Fibroblast of skin of left biceps (primary cell): ENCODE measurements at places on chromosomes 5 and 9.

DNA sequence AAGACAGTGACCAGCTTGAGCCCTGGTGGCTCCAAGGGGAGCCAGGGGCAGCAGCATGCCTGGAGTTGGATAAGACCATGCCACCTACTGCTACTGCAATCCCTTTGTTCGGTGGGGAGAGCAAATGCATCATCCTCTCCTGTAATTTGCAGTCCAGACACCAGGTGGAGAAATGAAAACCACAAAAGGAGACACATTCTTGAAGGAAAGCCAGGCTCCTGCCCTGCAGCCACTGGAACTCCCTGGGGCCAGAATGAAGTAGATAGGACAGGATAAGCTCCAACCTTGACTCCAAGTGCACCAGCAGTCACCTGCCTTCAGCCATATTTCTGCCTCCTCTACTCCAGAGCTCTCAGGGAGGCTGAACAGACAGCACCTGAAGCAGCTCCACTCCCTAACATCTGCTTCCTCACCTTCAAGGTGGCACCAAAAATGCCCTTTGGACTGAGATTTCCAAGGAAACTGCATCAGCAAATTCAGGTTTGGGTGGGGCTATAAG is 65.1 kb upstream of the IQGAP2 start:
- DNase-seq: peak; percentile 15

DNA sequence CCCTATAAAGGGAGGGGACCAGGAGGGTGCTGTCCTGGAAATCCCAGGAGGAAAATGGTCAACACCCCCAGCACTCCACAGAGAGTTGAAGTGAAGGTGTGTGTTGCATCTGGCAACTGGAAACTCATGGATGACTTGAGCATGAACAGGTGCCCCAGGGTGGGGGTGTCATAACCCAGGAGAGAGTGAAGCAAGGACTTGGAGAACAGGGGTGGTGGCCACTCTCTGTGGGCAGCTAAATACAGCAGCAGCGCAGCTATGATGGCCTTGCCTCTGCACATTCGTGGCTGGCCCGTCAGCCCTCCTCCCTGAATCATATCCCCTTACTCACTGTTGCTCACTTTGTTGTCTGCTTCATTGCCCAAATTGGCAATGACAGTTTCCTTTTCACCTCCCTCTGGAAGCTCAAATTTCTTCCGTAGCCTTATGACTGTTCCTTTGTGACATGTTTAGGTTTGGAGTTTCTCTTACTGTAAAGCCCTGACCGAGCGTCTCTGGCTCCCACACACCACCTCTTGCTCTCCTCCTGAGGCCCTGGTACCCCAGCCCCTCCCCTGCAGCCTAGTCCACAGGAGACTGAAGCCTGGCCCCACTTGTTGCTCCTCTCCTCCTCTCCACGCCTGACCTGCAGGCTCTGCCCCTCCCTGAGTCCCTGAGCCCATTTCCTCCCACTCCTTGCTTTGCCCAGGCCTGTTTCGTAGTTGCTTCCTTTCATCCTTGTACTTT is 185.8 kb downstream of the CD180 start:
- DNase-seq: no peak

GRCh38 chr5:31898036-31898632 is 259.2 kb downstream of the PDZD2 start:
- DNase-seq: no peak

DNA sequence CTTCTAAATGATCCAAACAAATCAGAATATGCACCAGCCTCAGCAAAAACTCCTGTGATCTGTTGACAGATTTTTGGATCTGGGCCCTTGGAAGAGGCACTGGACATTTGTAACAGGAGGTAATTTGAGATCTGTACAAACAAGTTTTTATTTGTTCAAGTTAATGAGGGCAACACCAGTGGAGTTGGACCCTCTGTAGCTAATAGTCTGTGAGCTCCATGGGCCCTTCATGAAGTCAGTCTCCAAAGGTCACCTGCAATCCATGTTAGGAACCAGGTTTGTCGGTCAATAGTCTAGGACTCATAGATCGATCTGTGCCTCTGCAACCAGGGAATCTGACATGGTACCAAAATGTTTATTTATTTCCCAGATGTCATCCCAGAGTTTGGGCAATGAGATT is 40.9 kb downstream of the PAM start:
- no peak for DNase-seq
